ENCODE measurements at places on chromosomes 7 and 10.

GRCh38 chr10:51542853-51543252, 156.5 kb downstream of the CSTF2T start:
- no peak for DNase-seq

- no peak for DNase-seq
Measured at GRCh38 chr10:21888959-21889358, 114.6 kb downstream of the DNAJC1 start.

DNA sequence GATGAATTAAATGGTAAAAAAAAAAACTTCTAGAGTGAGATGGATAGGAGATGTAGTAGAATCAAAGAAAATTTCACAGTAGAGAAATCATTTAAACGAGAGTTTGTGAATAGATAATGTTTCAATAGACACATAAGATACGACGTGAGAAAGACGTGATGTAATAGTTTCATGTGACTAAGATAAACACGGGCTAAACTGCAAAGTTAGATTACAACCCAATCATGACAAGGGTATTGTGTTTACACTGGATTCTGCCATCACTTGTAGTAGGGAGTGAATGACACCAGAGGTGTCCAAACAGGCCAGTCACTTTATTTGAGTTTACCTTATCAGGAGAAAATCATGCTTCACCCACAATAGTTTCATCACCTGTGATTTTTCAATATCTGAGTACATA, 21.6 kb downstream of the SEMA3D start:
- DNase-seq: peak; percentile 9

DNA sequence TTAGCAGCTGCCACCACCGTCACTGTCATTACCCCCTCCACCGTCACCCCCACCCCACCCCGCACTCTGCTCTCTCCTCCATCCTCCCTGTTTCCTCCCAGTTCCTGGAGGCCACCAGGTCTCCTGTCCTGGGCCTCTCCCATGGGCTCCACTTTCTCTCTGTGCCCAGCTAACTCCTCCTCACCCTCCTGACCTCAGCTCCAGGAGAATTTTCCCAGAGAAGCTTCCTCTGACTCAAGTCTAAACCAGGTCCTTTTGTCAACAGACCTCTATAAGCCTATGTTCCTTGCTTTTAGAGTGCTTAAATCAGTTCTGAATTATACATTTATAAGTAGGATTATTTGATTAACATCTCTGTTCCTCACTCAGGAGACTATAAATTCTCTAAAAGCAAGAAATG, 150.0 kb downstream of the ARHGAP12 start:
- DNase-seq: no peak

GRCh38 chr10:6144406-6145165, 55.8 kb downstream of the RBM17 start:
- DNase-seq: no peak

GRCh38 chr10:12391206-12391605, 41.9 kb downstream of the CAMK1D start:
- DNase-seq: no peak

Data from NCI-H510A treated with DMSO at 0.1 percent for 48 hours (cell line).